ENCODE measurements at places on chromosomes 13 and 19.

- DNase-seq, result no peak
Observed at GRCh38 chr13:102651892-102652291, 43.0 kb downstream of the METTL21C start.

GRCh38 chr13:59492030-59492636 lies 671.6 kb downstream of the DIAPH3 start:
- DNase-seq, result no peak

GRCh38 chr19:51737924-51738323 lies 13.8 kb downstream of the FPR1 start:
- DNase-seq, result no peak

DNA sequence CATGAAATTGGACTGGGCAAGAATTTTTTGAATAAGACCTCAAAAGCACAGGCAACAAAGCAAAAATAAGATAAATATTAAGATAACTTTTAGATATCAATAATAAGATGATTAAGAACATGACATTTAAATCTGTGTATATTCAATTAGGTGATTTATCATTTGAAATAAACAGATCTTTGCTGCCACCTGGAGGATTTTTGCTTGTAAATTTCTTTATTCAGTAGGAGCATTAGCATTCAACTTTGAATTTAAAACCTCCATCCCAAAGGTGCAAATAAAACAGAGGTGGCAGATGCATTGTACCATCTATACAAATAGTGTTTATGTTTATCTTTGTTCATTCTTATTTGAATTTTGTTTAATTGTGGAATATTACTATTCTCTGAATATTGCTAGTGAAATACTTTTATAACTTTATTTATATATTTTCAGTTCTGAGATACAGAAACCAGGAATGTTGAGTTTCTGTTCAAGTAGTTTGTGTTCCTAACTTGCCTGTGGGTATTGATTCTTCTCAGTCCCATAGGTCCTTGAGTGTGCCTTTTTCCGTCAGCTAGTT lies 20.9 kb downstream of the COG6 start:
- DNase-seq, result peak; percentile 44

- DNase-seq, result no peak
Observed at GRCh38 chr19:10760273-10760944, 42.5 kb downstream of the DNM2 start.

DNA sequence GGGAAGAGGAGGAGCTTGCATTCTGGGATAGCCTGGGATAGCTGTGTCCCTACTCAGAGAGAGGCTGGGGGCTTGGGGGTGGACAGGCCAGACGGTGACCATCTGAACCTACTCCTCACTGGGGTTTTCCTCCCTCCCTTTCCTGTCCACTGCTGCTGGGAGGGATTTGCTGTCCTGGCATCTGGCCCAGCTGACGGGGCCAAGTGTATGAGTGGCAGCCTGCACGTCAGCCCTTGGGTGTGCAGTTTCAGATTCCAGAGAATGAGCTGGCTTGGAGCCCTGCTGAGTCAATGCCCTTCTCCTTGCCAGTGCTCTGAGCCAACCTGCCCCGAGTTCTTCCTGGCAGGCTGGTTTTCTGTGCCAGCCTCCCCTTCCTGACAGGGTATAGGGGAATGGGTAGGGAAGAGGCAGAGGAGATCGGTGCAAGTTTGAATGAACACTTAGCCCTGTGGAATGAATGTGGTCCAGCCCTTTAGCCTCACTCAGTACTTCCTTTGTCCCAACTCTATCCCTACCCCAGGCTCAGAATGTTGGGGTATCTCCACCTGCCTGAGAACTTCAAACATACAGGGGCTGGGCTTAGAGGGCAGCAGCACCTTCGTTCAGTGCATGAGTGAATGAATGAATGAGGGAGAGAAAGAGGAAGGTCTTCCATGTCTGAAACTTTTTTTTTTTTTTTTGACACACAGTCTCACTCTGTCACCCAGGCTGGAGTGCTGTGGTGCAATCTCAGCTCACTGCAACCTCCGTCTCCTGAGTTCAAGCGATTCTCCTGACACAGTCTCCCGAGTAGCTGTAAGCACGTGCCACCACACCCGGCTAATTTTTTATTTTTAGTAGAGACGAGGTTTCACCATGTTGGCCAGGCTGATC lies 1.8 kb upstream of the ANGPTL4 start:
- DNase-seq, result no peak

DNA sequence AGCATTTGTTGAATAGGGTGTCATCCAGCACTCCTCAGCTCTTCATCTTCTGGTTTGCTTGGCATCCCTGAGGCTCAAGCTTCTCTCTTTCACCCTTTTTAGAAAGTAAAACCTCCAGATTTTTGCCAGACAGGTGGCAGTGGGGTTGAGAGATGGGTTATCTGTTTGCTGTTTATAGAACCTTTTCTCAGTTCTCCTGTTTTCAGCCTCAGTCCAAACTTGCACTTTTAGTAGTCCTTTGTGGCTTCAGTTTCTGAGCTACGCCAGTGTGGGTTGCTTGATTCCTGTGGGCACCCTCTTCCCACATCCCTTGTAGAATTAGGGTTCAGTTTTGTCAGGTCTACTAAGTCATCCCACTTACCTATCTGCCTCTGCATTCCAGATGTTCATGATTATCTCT lies 147.9 kb downstream of the PAN3 start:
- DNase-seq, result no peak

Data from NCI-H748 treated with DMSO at 0.1 percent for 48 hours (cell line).